ENCODE measurements at places on chromosomes 7 and 10.

DNA sequence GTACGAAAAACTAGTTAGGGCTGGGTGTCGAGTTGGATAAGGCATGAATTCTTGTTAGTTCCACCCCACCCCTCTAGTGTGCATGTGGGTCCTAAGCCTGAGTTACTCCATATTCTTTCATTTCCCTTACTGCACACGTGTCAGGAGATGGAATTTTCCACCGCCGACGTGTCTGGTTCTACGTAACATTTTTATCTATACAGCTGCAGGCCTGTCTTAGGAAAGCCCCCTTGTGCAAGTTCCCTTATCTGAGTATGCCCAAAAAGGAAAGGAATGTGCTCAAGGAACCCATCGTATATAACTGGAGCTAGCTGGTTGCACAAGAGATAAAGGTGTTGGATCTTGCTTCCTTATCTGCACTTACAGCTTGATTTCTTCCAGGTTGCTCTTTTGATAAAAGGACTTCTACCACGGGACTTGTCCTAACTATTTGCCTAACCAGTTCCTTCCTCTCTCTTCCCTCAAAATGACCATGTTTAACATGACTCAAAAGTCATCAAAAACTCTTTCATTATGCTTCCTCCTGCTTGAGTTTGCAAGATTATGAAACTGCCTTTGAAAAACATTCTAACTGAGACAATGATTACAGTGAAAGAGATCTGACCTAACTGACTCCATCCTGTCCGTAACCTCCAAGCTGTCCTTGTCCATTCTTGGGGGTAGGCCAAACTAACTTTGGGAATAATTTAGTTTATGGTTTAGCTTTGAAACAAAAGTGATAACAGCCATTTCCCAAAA lies 181.4 kb downstream of the AKR1D1 start:
- DNase-seq: no peak

DNA sequence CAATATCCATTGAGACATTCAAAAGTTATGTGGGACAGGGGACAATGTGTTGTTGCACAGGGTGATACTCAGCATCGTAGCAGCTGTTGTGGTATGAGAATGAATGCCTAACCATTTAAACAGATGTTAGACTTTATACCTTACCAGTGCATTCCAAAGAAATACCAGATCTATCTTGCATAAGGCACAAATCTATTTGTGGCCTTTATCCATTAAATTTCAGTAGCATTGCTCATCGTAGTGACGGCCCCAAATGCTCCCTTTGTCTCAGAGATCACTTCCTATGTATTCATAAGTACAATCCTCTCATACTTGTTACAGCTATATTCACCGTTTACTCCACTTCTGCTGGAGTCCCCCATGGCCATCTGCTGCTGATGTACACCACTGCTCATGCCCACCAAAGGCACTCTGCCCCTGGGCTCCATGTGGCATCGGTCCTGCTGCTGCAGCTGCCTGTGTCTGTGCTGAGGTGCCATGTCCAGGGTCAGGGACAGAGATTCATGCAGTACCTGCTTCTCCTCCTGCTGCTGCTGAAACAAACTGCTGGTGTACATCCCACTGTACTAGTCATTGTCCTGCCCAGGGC lies 96.3 kb downstream of the CPED1 start:
- no peak for DNase-seq

DNA sequence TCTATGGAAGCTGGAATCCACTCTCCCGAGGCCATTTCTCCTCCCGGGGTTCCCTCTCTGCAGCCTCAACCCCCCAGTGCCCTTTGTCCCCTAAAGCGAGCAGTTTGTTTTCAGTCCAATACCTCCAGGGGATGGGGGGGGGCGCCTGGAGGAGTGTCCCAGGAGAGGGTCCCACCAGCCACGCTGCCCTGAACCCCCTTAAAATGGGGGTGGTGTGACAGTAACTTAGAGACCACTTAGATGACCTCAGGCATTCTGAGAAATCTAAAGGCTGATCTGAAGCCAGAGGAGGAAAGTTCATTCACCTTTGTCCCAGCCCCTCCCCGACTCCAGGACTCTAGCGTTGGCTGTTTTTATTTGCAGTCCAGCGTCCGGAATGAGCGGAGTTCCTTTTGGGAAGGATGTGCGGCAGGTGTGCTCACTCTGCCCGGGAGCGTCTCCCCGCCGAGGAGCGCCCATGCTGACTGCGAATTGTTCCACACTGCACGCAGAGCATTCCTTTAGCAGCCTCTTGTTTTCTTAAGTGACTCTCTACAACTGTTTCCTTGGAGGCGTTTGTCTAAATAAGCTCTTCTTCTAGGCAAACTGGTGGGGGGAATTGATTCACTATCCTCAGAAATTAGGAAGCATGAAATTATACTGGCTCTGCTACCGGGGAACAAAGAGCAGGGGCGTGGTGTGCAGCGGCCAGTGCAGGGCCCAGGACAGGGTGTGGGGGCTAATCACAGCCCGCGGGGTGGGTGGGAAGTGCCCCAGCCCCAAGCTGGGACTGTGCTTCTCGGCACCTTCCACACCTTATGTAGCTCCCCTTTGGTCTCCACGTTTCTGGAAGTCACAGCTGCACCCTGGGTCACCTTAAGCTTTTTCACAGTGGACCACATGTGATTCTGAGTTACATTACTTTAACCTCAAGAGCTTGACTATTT lies 46.3 kb downstream of the SYPL1 start:
- no peak for DNase-seq

GRCh38 chr7:96989241-96989858 lies 16.0 kb upstream of the DLX6 start:
- no peak for DNase-seq

DNA sequence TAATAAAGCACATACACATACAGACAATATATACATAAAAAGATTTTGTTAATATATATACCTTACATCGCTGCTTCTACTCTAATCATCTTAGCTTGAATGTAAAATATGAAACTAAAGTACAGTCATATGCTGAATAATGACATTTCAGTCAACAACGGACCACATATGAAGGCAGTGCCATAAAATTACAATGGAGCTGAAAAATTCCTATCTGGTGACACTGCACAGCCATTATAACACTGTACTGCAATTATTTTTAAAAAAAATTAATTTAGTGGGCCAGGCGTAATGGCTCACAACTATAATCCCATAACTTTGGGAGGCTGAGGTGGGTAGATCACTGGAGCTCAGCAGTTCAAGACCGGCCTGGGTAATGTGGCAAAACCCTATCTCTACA lies 122.3 kb downstream of the JMJD1C start:
- DNase-seq: no peak

DNA sequence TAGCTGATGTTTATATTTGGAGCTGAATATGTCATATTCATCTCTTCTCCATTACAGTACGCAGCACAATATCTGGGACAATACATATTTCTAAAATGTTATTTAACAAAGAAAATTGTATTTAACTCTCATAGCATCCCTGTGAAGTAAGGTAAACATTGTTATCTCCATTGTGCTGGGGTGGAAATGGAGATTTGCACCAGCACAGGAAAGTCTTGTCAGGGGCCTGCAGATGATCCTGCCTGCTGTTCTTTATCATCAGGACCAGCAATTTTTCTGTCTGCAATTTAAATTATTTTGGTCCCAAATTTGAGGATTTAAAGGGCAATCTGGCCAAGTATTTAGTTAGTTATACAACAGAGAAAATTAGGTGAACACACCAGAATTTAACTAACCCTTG lies 144.4 kb downstream of the CPED1 start:
- DNase-seq: no peak

GRCh38 chr10:6473430-6473829 lies 106.6 kb downstream of the PRKCQ start:
- no peak for DNase-seq

- no peak for DNase-seq
Observed at GRCh38 chr10:68053553-68053952, 21.5 kb downstream of the HERC4 start.

DNA sequence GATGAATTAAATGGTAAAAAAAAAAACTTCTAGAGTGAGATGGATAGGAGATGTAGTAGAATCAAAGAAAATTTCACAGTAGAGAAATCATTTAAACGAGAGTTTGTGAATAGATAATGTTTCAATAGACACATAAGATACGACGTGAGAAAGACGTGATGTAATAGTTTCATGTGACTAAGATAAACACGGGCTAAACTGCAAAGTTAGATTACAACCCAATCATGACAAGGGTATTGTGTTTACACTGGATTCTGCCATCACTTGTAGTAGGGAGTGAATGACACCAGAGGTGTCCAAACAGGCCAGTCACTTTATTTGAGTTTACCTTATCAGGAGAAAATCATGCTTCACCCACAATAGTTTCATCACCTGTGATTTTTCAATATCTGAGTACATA lies 21.6 kb downstream of the SEMA3D start:
- DNase-seq: no peak

GRCh38 chr7:21326921-21327320 lies 101.0 kb upstream of the SP4 start:
- no peak for DNase-seq

GRCh38 chr10:71838264-71839211 lies 12.5 kb downstream of the PSAP start:
- DNase-seq: no peak

GRCh38 chr7:30927040-30927439 lies 15.4 kb downstream of the AQP1 start:
- DNase-seq: no peak

DNA sequence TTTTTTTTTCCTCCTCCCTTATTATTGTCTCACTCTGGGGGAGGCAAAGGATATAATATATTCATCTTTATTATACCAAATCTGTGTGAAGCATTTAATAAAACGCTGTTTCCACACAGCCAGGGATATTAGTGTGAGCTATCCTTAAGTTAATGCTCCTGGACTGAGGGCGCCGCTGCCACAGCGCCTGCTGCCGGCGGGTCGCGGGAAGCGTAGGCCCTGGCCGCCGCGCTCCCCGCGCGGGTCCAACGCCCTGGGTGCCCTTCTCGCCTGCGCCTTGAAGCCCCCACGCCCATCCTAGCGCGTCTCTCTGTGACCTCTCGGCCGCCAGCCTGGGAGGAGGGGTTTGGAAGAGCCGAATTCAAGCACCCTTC lies 9.5 kb upstream of the LBX1 start:
- DNase-seq: no peak

- DNase-seq: no peak
Observed at GRCh38 chr10:110172155-110172554, 35.2 kb upstream of the MXI1 start.

DNA sequence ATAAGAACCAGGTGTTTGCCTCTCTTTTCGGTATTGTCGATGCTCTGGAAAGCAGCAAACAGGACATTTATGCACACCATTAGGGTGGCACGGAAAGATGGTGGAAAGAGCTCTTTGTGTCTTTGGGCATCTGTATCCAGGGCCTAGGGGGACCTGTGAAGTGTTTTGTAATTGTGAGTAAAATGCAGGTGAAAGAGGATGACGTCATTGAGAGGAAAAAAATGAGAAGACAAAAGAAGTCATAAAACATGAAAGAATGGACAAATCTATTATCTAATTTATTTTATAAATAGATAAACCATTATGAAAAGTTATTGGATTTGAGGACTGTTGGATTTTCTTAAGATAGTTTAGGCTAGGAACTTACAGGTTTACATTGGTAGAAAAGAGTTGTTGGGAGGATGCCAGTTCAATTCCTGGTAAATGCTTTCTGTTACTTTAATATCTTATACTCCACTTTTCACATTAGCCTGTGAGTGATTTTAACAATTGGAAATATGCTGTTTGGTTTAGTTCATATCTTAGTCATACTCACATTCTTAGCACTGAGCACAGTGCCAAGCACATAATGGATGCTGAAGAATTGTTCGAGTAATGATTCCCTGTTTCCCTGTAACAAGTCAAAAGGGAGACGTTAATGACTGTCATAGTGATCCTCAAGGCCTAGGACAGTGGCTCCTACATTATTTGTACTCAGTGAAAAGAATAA lies 62.6 kb downstream of the EXOC4 start:
- DNase-seq: no peak

GRCh38 chr7:108156897-108157605 lies 26.9 kb upstream of the LAMB4 start:
- no peak for DNase-seq

DNA sequence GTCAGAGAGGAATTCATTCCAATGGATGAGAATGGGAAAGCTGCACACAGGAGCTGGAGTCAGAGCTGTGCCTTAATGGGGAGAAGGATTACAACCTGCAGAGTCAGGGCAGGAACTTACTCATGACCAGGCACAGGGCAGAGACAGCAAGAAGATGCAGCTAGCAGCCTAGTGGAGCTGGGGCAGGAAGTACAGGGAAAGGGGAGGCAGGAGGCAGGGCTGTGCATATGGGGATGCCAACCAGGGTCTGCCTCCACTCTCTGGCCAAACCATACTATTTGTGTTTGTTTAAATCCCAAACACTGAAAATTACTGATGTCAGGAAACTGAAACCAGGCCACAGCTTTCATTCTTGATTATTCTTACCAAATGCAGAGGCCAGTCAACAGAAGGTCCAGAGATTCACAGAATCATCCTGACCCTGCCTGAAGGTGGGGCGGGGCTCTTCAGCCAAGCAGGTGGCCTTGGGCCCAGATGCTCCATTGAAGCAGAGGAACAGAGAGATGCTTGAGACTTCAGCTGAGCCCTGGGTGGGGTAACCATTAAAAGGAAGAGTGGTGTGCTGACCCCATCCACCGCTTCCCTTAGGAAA lies 461.9 kb downstream of the KCNMA1 start:
- no peak for DNase-seq

DNA sequence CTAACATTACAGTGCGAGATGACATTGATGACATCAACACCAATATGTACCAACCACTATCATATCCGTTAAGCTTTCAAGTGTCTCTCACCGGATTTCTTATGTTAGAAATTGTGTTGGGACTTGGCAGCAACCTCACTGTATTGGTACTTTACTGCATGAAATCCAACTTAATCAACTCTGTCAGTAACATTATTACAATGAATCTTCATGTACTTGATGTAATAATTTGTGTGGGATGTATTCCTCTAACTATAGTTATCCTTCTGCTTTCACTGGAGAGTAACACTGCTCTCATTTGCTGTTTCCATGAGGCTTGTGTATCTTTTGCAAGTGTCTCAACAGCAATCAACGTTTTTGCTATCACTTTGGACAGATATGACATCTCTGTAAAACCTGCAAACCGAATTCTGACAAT lies 4.3 kb downstream of the GPR22 start:
- DNase-seq: no peak

DNA sequence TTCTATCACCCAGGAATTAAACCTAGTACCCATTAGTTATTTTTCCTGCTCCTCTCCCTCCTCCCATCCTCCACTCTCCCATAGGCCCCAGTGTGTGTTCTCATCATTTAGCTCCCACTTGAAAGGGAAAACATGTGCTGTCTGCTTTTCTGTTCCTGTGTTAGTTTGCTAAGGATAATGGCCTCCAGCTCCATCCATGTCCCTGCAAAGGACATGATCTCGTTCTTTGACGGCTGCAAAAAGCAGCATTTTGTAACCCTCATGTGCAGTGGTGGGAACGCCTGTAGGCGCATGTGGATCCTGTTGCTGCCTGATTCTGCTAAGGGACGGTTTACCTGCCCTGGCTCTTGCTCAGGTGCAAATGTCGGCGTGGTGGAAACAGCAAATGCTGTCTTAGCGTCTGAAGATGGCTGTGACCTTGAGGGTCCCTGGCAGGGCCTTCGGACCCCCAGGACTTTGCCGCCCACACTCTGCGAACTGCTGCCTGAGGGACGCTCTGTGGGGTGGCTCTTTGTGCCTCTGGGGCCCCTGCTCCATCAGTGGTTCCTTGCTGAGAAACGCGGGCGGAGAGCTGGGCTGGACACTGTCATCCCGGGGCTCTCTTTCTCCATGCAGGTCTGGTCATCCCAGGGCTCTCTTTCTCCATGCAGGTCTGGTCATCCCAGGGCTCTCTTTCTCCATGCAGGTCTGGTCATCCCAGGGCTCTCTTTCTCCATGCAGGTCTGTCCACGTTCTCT lies 5.6 kb upstream of the MTG1 start:
- no peak for DNase-seq

- no peak for DNase-seq
Observed at GRCh38 chr7:37645282-37646050, 38.1 kb upstream of the GPR141 start.

- no peak for DNase-seq
Observed at GRCh38 chr7:81161451-81162075, 242.7 kb upstream of the SEMA3C start.

All from NT2/D1 (cell line).